Large intestine (tissue), 12 donors: ENCODE measurements at places on chromosomes 7 and 10. TPM values are rescaled to one million over a fixed set of nuclear protein-coding genes. Genes with fewer than 3 reads are reported as not detected.

GRCh38 chr10:78351809-78352208 is 318.1 kb downstream of the RPS24 start:
- no peak for DNase-seq

Gene PIK3CG
- 2.7 TPM for polyA plus RNA-seq

GRCh38 chr10:69759641-69760040 is 42.1 kb upstream of the COL13A1 start:
- DNase-seq = no peak

GRCh38 chr7:91852263-91852741 is 28.2 kb downstream of the MTERF1 start:
- no peak for DNase-seq

DNA sequence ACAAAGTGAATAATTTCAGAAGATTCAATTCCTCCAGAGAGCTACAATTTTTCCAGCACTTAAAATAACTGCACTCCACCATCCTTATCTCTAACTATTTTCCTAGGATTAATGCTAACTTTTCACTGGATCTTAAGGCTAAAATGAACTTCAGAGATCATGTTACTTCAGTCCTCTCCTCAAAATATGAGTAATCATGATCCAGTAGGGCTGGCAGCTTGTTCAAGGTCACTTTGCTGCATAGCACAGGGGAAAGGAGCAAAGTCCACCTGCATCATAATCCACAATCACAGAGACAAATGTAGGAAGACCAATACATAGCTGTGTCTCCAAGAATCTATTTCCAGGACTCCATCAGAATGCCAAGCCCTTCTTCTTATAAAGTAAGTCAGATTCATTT is 150.3 kb downstream of the LRRTM3 start:
- peak; percentile 42 for DNase-seq

DNA sequence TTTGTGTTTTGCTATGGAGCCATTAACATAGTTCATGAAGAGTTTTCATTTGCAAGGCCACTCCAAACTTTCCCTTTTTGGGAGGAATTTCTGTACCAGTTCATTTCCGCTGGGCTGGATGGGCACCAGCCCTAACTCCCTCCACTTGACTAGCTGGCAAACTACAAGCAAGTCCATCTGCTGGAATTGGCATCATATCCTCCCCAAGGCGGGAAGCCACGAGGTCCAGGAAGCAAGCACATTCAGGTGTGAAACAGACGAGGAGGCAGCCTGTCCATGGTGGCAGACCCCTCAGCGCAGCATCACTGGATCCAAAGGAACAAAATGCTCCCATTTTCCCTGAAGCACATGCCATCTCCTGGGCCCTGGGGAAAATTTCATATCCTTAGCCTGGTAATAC is 125.8 kb downstream of the ABLIM1 start:
- no peak for DNase-seq

- DNase-seq = no peak
Observed at GRCh38 chr7:117044664-117045063, 91.4 kb downstream of the ST7 start.

Gene FGL2
- 50.6 TPM for polyA plus RNA-seq

GRCh38 chr10:49230004-49230403 is 41.8 kb upstream of the TMEM273 start:
- no peak for DNase-seq
